ENCODE measurements at places on chromosomes 2 and 18.

DNA sequence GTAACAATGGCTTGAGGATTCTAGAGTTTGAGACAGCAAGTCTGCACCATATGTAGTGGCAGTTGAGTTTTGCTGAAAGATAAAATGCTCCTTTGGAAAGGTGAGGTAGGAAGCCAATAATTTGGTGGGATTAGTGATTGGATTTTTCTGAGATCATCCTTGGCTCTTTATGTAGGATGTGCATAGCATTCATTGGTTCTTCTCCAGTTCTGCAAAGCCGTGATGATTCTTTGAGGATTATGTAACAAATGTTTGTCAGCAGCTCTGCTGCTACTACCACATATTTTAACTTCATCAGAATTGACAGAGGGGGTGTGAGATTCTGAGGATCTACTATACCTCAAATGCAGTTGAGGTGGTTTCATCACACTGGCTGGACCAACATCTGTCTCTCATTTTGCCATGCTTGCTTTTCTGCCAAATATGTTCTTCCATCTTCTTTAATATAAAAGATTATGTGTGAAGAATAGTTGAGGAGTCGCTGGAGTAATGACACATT is 188.9 kb upstream of the RASGRP3 start:
- no peak for DNase-seq

DNA sequence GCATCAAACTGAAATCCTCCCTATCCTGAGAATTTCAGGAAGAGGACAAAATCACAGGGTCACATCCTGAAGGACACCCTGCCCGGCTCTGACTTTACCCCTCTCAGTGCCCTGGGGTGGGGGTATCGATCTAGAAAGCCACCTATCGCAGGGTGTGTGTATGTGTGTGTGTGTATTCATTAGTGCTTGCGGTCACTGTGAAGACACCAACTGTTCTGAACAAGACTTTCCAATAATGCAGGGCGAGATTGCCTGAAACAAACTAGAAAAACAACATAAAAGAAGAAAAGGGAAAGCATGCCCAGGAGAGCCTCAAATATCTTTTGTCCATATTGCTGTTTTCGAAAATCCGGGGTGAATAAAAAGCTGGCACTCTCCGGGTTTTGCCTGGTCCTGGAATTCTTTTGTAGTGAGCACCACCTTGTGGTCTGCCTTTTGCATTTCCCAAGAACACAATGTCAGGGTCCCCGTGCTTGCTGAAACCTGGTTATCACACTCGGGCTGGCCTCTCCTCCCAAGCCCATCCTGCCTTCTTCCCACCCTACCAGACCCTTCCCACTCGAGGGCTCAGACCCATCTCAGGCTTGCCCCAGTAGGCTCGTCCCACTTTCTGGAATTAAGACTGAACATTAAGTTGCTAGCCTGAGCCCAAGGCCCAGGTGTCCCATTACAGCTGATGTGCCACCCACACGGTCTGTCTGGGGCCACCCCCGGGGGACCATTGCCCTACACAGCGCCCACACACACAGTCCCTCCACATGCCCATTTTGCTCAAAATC is 25.0 kb upstream of the COPS8 start:
- DNase-seq, result no peak

DNA sequence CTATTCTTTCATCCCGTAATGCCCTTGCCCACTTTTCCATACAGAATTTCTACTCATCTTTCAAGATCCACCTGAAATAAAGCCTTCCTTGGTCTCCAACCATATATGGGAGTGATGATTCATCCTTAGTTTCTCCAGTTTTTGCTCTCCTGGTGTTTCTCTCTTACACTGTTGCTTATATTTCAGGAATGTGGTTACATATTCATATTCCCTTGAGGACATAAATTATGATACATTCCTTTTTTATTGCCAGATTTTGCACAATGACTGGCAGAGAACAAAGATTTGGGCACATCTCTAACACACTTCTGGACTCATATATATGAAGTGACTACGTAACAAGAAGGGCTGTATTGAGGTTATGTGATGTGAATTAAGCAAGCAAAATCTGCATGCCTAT is 1573.4 kb upstream of the NXPH2 start:
- no peak for DNase-seq

DNA sequence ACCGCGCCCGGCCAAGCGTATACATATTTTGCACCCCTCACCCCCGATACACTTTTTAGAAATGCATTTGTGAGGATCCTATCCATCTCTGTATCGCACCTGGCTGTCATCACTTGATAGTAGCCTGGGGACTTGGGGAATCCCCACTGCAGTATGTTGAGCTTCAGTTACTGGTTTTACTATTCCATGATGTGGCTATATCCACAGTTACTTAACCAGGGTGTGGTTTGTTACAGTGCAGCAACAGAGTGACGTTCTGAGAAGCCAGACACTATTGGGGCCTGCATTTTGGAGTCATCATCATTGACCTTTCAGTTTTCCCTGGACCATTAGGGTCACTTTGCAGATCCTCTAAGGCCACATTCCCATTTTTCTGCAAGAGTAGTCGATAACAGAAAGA is 212.7 kb downstream of the AGAP1 start:
- DNase-seq, result no peak

GRCh38 chr2:219560037-219560892 is 11.1 kb downstream of the OBSL1 start:
- no peak for DNase-seq

DNA sequence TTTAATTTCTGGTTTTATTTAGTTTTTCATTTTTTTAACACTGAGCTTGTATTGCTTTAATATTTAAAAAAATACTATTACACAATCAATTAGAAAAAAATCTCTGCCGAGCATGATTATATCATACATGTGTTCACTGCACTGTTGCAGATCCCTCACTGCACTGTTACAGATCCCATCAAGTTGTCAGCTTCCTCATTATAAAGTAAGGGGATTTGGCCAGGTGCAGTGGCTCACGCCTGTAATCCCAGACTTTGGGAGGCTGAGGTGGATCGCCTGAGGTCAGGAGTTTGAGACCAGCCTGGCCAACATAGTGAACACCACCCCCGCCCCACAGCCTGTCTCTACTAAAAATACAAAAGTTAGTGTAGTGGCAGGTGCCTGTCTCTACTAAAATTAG is 33.0 kb upstream of the METTL21A start:
- no peak for DNase-seq

GRCh38 chr2:217010173-217010572 is 150.3 kb upstream of the TNP1 start:
- no peak for DNase-seq

- DNase-seq, result no peak
Measured at GRCh38 chr2:155485141-155485842, 786.8 kb downstream of the KCNJ3 start.

DNA sequence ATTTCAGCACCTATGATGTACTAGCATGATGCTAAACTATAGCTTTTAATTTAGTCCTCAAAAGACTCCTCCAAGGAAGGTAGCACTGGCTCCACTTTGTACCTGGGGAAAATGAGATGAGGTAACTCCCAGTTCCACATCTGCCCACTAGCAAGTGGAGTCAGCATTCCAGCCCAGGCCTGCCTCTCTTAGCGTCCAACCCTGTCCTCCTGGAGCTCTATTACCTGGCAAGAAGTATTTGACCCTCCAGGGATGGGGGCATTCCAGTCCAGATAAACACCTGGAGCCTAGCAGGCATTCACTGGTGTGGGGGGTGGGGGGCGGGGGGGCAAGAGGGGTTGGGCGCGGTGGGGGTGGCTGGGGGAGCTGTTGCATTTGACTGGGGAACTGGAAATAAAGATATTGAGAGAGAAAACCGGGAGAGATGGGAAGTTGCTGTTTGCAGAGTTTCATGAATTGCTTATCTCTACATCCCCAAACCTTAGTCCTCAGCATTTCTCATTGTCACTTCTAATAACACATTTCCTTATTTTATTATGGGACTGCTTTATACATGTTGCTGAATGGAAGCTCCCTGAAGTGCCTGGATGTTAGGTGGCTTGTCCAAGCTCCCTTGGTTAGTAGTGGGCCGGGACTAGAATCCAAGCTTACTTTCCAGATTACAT is 22.0 kb upstream of the FZD5 start:
- no peak for DNase-seq

GRCh38 chr2:96832754-96833507 is 10.9 kb downstream of the ANKRD23 start:
- no peak for DNase-seq

DNA sequence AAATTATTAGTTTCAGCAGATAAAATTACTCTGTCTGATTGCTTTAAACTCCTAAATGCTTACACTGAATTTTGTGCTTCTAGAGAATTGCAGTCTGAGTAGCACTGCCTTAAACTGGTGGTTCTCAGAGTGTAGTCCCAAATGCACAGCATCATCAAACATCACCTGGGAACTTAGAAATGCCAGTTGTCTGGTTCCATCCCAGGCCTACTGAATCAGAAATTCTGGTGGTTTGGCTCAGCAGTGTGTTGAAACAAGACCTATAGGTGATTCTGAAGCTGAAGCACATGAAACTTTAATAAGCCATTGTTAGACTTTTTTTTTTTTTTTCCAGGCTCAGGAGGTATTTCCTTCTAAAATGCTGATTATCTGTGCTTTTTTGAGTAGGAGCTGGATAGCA is 22.0 kb downstream of the EPC2 start:
- DNase-seq, result no peak

GRCh38 chr18:46448347-46448746 is 208.7 kb downstream of the LOXHD1 start:
- no peak for DNase-seq

DNA sequence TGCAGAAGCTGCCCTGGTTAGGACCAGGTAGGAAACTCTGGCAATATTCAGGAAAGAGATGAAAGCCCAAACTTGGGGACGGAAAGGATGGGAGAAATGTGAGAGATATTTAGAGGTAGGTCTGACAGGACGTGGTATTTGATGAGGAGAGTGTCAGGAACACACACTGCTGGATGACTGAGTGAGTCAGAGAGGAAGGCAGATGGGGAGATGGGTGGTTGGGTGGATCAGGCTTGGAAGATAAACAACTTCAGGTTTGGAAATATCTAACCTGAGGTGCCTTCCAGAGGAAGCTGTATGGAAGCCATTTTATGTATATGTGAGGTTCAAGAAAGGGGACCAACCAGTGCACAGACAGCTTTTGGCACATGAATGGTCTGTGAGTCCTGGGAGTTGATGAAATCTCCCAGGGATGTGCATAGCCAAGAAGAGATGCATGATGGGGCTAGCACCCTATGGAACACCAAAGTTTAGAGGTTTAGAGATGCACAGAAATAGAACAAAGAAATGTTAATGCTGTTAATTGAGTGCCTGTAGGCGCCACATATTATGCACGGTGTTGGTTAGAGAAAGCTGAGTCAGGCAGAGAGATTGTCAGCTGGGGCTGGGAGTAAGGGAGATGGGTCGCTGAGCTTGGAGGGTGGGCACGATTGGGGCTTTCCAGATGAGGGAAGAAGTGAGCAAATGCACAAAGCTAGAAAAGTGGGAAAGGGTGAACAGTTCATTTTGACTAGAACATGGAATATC is 101.0 kb downstream of the VIT start:
- no peak for DNase-seq

DNA sequence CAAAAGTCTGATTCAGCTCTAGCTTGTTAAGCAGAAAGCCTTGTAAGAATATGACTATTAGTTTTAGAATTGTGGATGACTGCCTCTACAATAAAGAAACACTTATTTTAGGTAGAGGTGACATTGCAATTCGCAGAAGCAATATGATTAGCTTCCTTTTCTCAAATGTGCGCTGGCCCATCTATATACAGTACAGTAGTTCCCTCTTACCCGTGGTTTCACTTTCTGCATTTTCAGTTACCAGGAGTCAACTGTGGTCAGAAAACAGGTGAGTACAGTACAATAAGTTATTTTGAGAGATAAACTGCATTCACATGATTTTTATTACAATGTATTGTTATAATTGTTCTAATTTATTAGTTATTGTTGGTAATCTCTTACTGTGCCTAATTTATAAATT is 405.1 kb downstream of the GPD2 start:
- no peak for DNase-seq

GRCh38 chr18:44246001-44246400 is 434.7 kb upstream of the SETBP1 start:
- DNase-seq, result no peak

GRCh38 chr2:9985531-9986328 is 34.2 kb downstream of the GRHL1 start:
- no peak for DNase-seq

GRCh38 chr2:119739580-119740255 is 20.0 kb upstream of the PTPN4 start:
- no peak for DNase-seq

GRCh38 chr2:161844822-161845221 is 220.6 kb downstream of the SLC4A10 start:
- no peak for DNase-seq

GRCh38 chr2:150482111-150482510 is 5.4 kb downstream of the RND3 start:
- DNase-seq, result no peak

- DNase-seq, result no peak
Measured at GRCh38 chr2:8421658-8422449, 260.0 kb upstream of the ID2 start.

DNA sequence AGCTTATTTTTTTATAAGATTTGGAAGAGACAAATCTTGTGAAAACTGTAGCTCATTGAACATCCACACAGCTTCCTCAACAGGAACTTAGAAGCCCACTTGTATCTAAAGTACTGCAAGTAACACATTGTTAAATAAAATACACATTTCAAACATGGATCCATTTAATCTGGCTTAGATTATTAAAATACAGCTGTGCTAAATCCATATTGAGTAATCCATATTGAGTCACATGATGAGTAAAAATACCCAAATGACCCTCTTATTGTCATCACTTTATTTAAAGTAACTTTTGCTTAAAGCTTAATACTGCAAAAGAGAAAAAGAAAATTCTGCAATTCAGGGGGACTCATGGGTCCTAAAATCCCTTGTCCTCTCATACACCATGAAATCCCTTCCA is 133.3 kb downstream of the OSR1 start:
- DNase-seq, result no peak

GRCh38 chr2:69075486-69075885 is 62.5 kb downstream of the ANTXR1 start:
- no peak for DNase-seq

DNA sequence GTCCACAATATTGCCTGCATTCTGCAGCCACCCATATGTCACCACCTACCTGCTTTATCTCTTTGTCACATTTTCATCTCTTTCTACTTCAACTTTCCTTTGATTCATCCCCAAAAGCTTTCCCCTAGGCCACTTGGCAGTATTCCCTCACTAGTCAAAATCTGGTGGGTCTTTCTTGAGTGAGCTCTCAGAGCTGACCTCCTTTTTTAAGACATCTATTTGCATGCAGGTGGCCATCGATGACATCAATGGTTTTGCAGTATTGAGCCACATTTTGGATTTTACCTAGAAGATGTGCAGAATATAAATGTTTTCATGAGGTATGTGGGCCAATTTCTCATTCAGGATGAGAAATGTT is 133.4 kb upstream of the REG3A start:
- no peak for DNase-seq

GRCh38 chr2:67516362-67516761 is 119.2 kb downstream of the ETAA1 start:
- no peak for DNase-seq

- no peak for DNase-seq
Measured at GRCh38 chr2:173463846-173464245, 109.2 kb downstream of the CDCA7 start.

DNA sequence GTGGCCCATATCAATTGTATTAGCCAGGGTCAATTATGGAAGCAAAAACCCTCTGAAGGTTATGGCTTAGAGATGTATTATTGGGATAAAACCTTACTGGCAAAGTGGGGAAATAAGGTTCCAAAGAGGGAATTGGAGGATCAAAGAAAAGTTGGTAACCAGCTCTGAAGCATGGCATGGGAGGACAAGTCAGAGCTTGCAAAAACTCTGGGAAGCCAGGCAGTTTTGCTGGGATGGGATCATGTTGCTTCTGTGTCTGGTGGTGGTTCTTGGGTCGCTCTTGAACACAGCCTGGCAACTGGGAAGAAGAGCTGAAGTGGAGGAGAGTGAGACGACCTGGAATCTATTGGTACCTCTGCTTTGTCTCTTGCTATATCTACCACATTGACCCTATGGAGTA is 162.6 kb downstream of the PMAIP1 start:
- DNase-seq, result no peak

Measured in activated gamma-delta T cell treated with anti-CD3 and anti-CD28 coated beads, Interleukin-2, amount 50 U/mL, for 16 hours (primary cell).